ENCODE measurements at places on chromosomes 16 and 17.

DNA sequence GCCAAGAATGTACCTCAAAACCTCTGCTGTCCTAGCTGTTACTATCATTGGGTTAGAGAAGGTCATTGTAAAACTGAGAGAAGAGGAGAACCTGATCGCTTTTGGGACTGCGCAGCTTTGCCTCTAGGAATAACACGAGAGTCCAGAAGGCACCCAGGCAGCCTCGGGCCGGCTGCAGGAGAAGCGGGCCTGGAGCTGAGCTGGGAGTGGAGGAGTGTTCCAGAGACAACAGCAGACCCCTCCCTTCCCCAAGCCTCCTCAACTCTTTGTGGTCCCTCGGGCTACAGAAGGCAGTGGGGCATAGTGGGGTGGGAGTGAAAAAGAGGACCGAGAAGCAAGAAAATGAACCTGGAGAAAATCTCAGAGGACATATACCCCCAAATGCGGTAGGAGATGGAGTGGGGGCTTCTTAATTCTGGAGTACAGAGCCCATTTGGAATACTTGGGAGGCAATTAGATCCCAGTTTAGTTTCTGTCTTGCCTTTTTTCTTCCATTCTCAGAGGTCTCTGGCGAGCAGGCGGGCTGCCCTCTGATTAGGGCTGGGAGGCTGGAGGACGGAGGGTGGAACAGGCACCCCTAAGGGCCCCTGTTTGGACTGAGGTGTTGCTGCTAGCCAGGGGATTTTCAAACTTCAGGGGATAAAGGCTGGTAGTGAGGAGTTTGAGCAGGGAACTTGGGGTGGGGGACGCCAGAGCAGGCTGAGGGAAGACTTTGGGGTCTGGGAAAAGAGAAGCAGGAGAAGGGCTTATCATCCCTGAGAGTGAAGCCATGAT is 13.3 kb upstream of the HOXB2 start:
- DNase-seq = no peak

DNA sequence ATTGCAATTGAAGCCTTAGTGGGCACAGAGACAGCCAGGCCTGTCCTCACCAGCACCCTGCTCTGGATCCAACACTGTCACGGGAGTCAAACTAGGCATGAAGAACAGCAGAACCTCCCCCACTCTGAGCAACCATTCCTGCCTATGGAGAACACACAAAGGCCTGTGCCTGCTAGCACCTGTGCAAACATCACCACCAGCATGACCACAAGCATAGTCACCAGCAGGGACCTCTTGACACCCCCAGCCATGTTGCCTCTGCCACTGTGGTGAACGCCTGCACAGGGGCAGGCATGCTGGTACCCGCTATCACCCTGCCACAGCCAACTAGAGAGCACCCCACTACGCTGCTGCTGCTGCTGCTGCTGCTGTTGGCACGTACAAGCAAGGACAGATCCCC is 51.7 kb downstream of the CMC2 start:
- no peak for DNase-seq

GRCh38 chr17:43839670-43840108 is 6.7 kb upstream of the MPP3 start:
- DNase-seq = no peak

GRCh38 chr17:37791447-37792399 is 46.9 kb upstream of the HNF1B start:
- DNase-seq = peak; percentile 76

DNA sequence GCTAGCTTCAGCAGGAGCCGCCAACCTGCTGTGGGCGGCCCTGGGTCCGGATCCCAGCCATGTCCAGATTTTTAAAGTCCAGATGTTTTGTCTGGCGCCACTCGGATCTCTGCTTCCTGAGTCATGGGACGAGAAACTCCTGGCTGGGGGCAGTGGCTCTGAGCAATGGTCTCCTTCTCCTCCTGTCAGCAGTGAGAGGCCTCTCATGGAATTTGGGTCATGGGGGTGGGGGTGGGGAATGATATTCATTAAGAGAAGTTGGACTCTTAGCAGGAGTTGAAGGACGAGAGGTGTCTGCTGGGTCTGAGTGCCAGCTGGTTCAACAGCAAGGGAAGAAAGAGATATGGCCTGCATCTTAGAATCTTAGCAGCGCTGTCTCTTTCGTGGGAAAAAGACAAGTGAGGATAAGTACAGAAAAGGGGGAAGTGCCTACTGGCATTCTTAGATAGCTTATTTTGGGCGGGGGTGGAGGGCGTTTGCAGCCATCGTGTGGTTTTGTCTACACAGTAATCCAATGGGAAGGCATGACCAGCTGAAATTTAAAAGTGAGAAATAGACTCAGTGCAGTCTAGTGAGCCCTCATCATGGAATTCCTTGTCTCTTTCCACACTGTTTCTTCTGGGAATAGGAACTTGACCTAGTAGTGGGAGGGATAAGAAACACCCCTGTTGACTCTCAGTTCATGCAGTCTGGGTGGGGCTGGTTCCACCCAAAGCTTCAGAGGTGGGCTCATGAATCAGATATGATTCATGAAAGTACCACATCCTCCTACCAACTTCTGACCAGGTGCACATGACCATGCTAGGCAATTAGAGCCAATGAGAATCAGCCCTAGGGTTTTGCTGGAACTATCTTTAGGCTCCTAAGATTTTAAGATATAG is 80.5 kb downstream of the MYH13 start:
- DNase-seq = peak; percentile 49

GRCh38 chr17:39097537-39097936 is 53.9 kb downstream of the PLXDC1 start:
- no peak for DNase-seq

- no peak for DNase-seq
Measured at GRCh38 chr16:78194948-78195347, 95.5 kb downstream of the WWOX start.

DNA sequence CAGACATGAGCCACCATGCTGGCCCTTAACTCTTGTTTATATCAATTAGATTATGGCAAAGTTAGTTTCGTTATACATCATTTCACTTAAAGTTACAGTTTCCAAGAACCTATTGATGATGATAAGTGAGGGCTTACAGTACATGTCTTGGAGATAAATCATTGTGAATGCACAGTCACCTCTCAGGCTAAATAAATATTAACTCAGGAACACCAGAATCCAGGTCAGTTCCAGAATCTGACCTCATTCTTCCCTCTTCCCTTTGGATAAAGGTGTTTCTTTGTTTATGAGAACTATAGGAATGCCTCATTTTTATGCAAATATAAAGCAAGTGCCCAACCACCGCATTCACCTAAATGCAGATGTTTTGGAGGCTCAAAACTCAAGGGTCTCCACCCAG is 48.4 kb upstream of the CRYM start:
- DNase-seq = no peak

DNA sequence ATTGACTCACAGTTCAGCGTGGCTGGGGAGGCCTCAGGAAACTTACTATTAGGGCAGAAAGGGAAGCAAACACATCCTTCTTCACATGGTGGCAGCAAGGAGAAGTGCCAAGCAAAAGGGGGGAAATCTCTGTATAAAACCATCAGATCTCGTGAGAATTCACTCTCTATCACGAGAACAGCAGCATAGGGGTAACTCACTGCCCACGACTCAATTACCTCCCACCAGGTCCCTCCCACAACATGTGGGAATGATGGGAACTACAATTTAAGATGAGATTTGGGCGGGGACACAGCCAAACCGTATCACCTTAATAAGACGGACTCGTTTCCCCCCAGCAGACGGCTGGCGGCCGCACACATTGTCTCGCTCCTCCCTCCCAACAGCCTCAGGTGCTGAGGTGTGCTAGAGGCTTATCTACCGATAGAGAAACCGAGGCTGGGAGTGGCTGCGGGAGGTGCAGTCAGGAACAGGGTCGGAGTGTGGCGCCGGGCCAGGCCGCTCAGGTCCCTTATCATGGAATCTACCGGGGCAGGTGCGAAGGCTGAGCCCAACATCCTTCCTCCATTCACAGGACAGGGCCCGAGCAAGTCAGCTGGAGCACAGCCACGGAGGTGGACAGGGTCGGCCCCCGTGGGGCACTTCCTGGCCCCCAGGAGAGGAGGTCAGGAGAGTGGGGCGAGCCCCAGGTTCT is 4.9 kb upstream of the ZG16B start:
- no peak for DNase-seq
